Bronchial epithelial cell (primary cell): ENCODE measurements at places on chromosomes 5 and 9. TPM values are rescaled to one million over a fixed set of nuclear protein-coding genes. Genes with fewer than 3 reads are reported as not detected.

Gene ZNF354C
- total RNA-seq, result 3.3 and 3.9 TPM in 2 replicates

Gene ABCA2
- 5.5 and 9.9 TPM in 2 replicates for total RNA-seq

Gene PCDH12
- under 0.01 and 0.26 TPM in 2 replicates for total RNA-seq

GRCh38 chr9:91960367-91960766 lies 10.3 kb upstream of the ROR2 start:
- DNase-seq, result no peak

DNA sequence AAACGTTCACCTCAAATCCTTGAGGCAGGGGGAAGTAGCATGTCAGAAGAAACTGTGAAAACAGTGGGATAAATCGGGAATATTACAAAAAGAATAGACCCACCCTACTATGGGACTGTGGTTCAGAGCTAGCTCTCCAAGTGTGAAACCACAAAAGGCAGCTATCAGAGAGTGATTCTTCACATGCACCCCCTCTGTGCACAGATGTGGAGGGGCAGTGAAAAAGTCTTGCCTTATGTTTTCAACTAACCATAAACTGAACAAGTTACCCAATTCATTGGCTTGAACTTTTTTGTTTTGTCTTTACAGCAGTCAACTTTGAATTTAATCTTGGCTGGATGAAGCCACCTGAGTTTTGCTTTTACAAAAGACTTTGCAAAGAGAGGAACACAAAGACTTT lies 98.8 kb upstream of the NR4A3 start:
- DNase-seq, result no peak

DNA sequence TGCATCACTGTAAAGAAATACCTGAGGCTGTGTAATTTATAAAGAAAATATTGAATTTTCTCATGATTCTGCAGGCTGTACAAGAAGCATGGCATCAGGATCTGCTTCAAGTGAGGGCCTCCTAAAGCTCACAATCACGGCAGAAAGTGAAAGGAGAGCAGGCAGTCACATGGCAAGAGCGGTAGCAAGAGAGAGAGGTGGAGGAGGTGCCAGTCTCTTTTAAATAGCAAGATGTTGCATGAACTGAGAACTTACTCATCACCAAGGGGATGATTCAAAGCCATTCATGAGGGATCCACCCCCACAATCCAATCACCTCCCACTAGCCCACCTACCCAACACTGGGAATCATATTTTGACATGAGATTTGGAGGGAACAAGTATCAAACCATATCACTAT lies 184.5 kb upstream of the PAPPA start:
- peak; percentile 61 for DNase-seq

DNA sequence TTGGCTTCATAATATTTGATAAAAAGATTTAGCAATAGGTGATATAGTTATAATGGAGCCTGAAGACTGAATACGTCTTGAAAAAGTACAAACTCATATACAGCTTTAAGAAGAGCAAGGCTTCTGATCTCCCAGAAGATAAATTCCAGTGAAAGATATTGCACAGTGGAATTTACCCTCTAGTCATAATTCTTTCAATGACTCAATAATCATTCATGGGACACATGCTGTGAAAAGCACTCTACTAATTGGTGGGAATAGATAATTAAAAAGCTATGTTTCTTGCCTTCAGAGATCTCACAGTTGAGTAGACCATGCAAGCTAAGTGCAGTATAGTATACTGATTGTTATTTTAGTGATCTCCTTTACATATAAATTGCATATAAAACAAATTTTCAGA lies 538.6 kb upstream of the CYLC2 start:
- no peak for DNase-seq

DNA sequence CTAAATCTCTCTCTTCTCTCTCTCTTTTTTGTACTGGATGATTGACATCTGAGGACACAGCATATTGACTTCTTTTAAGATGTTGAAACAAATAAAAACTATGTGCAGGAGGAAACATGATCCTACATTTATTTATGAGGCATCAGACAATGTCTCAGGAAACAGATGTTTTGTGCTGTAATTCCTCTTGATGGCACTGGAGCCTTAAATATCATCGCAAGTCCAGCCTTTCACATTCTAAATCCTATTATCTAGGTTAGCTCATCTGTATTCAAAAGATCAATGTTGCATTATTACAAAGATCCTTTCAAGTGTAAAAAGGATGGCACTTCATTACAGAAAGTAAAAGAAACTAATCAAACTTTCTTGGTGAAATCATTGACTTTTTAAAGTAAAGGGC lies 63.9 kb downstream of the MAT2B start:
- DNase-seq, result peak; percentile 12

DNA sequence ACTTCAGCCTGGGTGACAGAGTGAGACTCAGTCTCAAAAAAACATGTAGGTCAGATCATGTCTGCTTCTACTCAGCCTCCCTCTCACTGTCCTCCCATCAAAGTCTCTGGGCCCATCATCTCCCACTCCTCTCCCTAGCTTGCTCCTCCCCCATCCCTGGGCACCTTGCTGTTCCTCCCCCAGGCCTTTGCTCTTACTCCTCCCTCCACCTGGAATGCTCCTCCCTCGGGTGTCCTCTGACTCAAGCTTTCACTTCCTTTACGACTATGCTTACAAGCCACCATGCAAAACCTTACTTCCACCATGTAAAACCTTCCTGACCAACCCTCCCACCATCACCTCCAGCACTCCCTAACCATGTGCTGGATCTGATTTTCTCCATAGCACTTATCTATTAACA lies 51.5 kb downstream of the MTMR12 start:
- no peak for DNase-seq

- no peak for DNase-seq
Measured at GRCh38 chr9:129587487-129588262, 33.2 kb downstream of the C9orf50 start.
